ELF-1 (cell line): ENCODE measurements at places on chromosomes 12 and 14.

DNA sequence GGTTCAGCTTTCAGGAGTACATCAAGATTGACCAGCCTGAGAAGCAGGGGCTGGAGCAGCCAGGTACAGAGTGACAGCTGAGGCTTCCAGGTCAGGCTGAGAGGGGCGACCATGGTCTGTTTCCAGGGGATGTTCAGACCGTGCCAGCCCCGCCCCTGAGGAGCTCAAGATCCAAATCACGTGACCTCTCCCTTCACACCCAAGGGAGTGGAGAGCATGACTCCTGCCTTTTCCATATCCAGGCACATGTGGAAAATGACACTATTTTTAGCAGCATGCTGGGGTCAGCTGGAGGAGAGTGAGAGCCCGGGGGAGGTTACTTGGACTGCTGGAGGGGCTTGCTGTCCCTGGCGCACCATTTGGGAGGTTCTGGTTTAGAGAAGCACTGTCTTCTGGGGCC, 92.7 kb downstream of the B4GALNT3 start:
- no peak for DNase-seq

DNA sequence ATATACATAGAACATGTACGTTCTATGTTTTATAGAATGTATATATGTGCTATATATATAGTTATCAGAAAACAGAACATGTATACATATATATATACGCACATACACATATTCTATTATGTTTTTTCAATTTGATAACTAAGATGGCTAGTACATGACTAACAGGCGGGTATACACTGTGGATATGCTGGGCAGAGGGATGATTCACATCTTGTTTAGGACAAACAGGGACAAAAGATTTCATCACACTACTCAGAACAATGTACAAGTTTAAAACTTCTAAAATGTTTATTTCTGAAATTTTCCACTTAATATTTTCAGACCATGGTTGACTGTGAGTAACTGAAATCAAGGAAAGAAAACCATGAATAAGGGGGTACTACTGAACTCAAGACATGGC, 17.4 kb downstream of the TIMELESS start:
- no peak for DNase-seq

GRCh38 chr14:75492832-75493591, 29.3 kb upstream of the BATF start:
- DNase-seq: no peak

GRCh38 chr14:68027276-68027675, 207.7 kb downstream of the RAD51B start:
- DNase-seq: no peak

DNA sequence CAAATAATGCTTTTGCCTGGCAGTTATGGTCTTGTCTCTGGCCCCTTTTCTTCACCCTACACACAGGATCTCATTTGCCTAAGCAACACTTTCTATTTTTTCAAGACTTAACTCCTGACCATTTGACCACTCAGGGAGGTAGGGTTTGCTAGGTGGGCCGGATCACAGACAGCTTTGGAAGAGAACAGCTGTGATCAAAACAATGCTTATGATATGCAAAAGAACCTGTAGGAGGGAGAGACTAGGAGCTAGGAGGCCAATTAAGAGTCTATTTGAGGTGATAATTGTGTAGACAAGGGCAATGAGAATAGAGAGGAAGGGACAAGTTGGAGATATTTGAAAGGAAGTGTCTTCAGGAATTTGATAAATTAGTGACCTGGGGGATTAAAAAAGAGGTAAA, 12.3 kb upstream of the DACT1 start:
- peak; percentile 48 for DNase-seq

- no peak for DNase-seq
These were observed 23.3 kb downstream of the STXBP6 start for GRCh38 chr14:25026476-25027137.

DNA sequence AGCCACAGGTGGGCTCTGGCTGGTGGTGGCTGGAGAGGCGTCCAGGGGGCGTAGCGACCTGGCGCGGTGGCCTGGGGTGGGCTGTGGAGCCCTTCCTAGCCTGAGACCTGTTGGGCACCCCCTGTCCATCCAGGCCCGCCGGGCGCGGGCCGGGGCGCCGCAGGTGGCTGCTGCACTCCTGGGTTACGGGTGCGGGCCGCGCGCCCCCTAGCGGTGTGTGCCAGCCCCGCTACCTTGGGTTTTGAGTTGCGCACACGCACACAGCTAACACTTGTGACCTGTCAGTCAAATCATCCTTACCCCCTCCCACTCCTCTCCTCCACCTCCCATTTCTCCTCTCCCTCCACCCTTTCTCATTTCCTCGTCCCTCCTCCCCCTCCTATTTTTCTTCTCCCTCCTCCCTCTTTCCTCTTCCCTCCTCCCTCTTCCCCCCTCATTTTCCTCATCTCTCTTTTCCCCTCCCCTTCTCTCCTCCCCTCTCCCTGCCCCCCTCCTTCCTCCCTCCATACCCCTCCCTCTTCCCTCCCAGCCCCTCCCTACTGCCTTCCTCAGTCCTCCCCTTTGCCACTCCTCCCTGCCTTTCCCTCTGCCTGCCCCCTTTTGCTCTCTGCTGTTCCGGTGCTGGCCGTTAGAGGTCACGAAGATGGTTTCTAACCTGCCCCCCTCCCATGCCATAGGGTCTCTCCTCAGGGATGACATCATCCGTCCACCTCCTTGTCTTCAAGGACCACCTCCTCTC, 2.3 kb downstream of the MEG3 start:
- peak; percentile 94 for DNase-seq
